ENCODE measurements at places on chromosomes 7 and 10.

GRCh38 chr10:104043185-104043830 lies 42.4 kb downstream of the COL17A1 start:
- no peak for DNase-seq

DNA sequence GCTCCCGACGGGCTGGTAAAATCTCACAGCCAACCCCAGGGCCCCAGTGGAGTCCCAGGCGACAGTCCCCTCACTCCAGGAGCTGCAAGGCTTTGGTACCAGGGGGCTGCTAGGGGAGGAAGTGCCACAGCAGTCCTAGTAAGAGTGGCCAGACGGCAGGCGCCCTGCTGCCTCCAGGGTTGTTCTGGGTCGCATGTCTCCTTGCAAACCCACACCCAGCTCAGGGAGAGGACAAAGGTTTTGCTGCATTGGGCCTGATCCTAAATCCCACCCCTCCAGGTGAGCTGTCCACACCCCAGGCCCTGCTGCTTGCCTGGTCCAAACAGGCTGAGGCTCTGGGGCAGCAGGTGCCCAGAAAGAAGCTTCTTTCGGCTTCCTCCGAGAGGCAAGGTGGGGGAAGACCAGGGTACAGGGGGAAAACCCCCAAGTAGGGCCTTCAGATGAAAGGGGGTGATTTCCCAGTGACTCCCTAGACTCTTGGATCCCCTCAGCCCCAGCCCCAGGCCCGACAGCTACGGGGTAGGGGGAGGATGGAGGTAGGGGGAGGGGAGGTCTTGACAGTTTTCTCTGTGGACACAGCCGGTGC lies 4.2 kb upstream of the KCP start:
- no peak for DNase-seq

DNA sequence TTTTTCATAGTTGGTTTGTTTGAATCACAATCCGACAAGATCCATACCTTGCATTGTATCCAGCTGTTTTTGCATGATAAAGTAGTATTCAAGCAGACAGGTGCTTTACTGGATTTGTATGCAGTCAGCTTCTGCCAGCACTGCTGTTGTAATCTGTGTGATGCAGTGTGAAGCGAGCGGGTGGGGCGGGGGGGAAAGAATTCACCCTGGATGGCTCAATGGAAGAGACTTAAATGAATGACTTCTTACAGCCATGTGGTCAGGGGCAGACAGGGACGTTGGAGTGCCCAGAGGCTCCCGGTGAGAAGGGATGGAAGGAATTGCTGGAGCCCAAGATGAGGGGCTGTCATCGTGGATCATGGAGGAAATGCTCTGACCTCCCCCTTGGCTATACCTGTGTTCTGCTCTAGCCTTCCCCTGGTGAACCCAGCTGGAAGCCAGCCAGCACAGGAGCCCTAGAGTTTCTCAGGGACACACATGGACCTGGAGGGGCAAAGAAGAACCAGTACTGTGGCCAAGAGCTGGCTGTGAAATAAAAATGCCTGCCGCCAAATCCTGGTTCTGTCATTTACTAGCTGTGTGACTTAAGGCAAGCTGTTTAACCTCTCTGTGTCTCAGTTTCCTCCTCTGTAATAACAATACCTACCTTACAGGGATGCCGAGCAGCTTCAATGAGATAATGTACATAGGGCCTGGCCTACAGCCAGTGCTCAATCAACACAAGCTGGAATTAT lies 14.1 kb downstream of the NFE2L3 start:
- no peak for DNase-seq

DNA sequence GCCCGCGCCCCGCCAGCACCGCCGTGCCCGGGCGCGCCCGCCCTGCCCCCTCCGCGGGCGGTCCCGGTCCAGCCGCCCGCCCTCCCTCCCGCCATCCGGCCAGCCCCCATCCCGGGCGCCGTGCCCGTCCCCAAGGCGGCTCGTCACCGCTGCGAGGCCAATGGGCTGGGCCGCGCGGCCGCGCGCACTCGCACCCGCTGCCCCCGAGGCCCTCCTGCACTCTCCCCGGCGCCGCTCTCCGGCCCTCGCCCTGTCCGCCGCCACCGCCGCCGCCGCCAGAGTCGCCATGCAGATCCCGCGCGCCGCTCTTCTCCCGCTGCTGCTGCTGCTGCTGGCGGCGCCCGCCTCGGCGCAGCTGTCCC lies at the start of gene HTRA1:
Gene HTRA1, plus strand, starts transcription at position 187 of the 362 bp plus-strand sequence. Its CDS starts 100 bp downstream, at position 287.
- DNase-seq, result no peak

GRCh38 chr7:155136619-155137243 lies 66.6 kb downstream of the HTR5A start:
- no peak for DNase-seq
